ENCODE measurements at places on chromosomes 6 and 20. TPM values are rescaled to one million over a fixed set of nuclear protein-coding genes. Genes with fewer than 3 reads are reported as not detected.
A peak's percentile ranks its signal among the peaks of the same experiment; 100 is the strongest.

The SIRPD gene
- under 0.01 TPM for total RNA-seq

The LY6G6D gene
- not detected for total RNA-seq

DNA sequence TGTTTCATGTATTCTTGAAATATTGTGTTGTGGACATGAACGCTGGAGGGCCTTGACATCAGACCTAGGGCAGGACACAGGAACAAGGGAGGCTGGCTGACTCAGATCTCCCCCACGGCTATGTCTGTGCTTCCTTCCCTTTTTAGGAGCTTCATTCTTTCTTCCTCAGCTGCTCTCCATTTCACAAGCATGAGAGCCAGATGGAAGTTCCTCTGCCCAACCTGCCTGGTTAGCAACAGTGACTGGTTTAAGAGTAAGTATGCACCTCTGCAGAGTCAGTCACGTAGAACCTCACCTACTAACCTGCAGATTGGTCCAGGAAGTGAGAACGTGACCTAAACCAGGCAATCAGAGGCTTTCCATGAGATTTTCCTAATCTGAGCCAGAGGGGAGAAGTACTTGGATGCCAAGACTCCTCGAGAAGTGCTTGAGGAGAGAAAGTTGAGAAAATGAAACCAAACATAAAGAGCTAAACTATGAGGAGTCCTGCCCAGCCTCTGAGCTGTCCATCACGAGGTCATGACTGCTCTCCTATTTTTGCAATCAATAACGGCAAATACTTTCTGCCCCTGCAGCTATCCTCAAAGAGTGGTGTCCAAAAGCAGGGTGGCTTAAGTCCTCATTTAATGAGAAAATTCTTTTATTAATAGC lies 465.2 kb upstream of the CITED2 start:
- peak; percentile 44 for DNase-seq

DNA sequence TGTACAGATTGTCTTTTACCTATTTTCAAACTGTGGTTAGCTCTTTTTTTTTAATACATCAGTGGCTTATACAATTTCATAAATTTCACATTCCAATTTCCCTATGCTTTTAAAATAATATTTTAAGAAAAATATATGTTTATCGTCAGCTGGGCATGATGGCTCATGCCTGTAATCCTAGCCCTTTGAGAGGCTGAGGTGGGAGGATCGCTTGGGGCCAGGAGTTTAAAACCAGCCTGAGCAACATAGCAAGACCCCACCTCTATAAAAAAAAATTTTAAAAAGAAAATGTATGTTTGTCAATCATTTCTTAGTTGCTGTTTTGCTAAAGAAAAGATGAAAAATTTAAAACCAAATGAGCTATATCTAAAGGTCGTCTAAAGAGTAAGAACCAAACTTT lies 3.4 kb downstream of the GJA1 start:
- no peak for DNase-seq

The RNF217 gene
- 25.5 TPM for total RNA-seq

DNA sequence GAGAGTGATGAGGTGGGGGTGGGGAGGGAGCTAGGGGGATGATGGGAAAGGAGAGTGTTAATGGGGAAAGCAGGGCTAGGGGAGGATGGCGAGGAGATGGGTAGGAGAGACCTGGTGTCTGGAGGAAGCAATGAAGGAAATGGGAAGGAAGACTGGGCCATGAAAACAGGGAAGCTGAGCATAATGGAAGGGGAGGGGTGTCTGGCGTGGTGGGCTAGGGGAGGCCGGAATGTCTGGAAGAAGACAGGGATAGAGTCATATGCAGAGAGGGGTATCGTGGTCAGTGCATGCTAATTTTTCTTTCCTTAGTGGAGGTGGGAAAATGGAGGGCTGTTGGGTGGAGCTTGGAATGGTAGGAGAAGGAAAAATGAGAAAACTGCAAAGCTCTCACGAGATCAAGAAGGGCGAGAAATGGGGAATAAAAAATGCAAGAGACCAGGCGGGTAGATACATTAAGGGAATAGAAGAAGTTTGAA lies 423 bp downstream of the KLHDC3 start:
- peak; percentile 49 for DNase-seq

The NOTCH4 gene
- total RNA-seq, result 1.6 TPM

GRCh38 chr6:145247692-145248419 lies 487.5 kb downstream of the EPM2A start:
- peak; percentile 56 for DNase-seq

- DNase-seq, result no peak
Observed at GRCh38 chr6:50699051-50699775, 14.1 kb upstream of the TFAP2D start.

GRCh38 chr6:157909282-157909664 lies 72.4 kb upstream of the SYNJ2 start:
- DNase-seq, result no peak

- DNase-seq, result peak; percentile 27
Observed at GRCh38 chr6:35498422-35499067, 1.7 kb upstream of the TEAD3 start.

DNA sequence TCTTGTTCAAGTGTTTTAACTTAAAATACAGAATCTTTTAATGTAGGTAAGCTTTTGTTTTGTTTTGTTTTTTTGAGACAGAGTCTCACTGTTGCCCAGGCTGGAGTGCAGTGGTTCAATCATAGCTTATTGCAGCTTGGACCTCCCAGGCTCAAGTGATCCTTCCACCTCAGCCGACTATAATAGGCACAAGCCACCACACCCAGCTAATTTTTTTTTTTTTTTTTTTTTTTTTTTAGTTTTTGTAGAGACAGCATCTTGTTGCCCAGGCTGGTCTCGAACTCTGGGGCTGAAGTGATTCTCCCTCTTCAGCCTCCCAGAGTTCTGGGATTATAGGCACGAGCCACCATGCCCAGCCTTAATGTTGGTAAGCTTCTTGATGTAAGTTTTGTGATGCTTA lies 3.3 kb downstream of the EFHC1 start:
- no peak for DNase-seq

The MUCL3 gene
- not detected for total RNA-seq

The BMP7 gene
- not detected for total RNA-seq

The DEFB118 gene
- total RNA-seq, result not detected

The SIRPB1 gene
- not detected for total RNA-seq

- peak; percentile 43 for DNase-seq
Observed at GRCh38 chr20:15674253-15675060, 898.8 kb downstream of the KIF16B start.

The MAK gene
- not detected for total RNA-seq

The FRK gene
- total RNA-seq, result 0.43 TPM

DNA sequence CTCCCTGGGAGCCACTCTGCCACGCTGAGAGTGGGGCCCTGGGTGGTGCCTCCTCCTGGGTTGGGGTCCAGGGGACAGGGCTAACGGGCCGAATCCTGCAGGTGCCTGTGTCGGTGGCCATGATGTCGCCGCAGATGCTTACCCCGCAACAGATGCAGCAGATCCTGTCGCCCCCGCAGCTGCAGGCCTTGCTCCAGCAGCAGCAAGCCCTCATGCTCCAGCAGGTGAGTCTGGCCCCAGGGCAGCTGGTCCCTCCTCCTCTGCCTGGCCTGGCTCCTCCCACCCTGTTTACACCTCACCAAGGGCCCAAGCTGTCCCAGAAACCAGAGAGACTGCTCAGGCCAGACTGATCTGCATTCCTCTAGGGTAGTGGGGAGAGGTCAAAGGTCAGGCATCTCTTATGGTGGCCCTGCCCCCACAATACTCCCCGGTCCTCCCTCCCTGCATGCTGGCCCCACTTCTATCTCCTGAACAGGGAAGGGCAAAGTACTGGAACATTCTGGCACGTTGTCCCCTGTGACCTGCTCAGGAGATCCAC lies 38.6 kb downstream of the FOXP4 start:
- no peak for DNase-seq

- DNase-seq, result no peak
Observed at GRCh38 chr20:62129731-62130531, 7.7 kb downstream of the LSM14B start.

GRCh38 chr20:55174635-55175034 lies 699.2 kb downstream of the DOK5 start:
- no peak for DNase-seq

DNA sequence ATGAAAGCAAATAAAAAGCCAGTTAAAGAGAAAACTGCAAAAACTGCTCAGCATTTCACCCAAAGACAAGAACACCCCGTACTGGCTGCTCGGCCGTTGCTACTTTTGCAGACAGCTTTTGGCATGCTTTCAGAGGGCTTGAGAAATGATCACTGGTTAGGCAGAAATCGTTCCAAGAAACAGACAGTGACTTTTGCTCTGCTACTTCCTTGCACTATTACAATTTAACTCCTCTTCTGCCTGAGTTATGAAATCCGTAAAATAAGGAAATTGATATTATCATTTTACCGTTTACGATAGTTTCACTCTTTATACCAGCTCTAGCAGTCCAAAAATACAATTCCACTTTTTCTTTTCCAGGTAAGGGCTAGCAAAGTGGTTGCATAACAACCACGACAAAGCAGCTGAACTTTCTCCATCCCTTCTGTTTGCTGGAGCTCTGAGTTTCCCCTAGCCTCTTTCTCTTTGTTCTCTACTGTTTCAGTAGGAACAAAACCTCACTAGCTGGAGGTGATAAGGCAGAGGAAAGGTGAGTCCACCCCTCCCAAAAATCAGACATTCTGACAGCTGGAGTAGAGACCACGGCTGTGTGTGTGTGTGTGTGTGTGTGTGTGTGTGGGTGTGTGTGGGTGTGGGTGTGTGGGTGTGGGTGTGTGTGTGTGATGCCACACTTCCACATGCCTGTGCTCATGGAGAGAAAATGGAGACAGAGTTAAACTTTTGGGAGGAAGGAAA lies 191.8 kb upstream of the RREB1 start:
- peak; percentile 75 for DNase-seq

The ASIP gene
- not detected for total RNA-seq

DNA sequence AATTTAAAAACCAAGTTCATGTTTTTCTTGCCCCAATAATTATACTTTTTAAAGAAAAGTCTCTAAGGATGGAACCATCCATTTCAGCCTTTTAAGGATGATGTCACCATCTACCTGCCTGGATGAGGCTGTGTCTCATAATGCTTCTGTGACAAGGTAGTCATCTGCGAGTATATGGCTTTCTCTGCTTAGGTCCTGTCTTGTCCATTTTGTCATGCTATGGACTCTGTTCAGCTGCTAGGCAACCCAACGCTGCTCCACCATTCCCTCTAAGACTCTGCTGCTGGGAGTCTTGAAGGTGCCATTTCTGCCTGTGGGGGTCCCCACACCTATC lies 459.8 kb upstream of the RUNX2 start:
- no peak for DNase-seq

DNA sequence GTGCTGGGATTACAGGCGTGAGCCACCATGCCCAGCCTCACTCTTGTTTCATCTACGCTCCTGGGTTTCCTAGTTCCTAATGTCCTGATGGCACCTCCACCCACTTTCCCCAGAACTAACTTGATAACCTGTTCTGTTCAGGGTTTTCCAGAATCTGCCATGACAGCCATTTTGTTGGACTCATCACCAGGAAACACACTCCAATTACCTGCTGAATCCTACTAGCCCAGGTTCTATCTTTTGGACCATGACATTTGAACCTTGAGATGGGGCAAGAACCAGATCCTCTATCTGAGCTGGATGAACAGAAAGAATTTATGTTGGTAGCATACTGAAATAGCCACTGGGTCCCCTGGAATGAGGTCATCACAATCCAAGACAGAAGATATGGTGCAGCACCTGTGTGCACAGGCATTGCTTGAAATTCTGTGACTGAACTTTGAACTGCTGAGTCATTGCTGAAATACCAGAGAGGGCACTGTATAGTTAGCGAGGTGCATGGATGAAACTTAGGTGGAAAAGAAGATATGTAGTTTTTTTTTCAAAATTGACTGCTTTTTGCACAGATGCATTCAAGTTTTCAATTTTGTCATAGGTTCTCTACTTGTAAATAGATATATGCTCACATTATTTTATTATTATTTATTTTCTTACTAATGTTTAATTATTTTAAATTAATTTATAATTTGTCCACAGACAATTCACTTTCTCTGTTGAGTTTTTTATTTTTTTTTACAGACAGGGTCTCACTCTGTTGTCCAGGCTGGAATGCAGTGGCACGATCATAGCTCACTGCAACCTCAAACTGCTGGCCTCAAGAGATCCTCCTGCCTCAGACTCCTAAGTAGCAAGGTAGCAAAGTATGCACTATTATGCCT lies 42.8 kb upstream of the TASP1 start:
- no peak for DNase-seq

The CLVS2 gene
- total RNA-seq, result not detected

GRCh38 chr6:6546318-6547109 lies 42.0 kb upstream of the LY86 start:
- peak; percentile 11 for DNase-seq

The SLC22A2 gene
- total RNA-seq, result under 0.01 TPM

DNA sequence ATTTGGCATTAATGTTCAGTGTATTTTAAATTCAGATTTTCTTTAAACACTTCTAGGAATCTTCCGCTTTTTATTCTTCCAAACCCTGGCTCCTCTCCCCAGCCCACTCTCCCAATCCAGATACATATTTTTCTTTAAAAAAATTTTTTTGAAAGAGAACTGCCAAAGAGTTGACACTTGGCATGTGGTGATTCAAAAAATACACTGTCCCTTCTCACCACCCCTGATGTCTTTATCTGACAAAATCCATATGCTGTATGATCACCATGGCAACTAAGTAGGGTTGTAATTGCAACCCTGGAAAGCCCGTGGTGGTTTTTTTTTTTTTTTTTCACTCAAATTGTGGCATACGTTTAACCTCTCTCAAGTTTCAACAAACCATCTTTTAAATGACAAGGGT lies 355.8 kb upstream of the SASH1 start:
- DNase-seq, result no peak

DNA sequence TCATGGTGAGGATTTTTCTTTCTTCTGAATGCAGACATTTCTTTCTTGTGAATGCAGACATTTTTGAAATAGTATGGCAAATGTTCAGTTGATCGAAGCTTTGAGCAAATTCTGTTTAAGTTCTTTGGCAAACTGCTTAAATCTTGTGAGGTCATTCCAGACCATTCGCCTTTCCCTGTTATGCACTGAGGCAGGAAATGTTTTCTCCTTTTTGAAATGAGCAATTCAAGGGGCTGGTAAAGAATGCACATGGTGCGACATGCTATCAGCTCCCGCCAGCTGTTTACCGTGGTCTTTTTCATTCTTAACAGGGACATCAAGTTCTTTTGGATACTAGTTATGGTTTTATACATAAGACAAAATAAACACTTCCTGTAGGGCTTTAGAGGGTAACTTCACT lies 112.0 kb upstream of the CCN2 start:
- DNase-seq, result no peak

The ADRM1 gene
- 138 TPM for total RNA-seq

DNA sequence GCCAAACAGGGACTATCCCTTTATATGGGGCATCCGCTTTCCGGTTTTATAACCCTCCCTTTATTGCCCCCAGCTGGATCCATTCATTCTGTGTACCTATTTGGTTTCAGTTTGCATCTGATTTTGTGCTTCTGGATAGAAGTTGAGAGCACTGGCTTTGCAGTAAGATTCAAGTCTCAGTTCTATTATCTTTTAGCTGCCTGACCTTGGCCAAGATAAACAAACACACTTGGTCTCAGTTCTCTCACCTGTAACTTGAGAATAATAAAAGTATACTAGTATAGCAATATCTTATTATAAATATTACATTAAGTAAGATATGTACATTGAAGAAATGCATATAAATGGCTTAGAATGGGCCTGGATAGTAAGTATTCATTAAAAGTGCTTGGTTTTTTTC lies 182.4 kb upstream of the TSHZ2 start:
- DNase-seq, result no peak

The C6orf120 gene
- total RNA-seq, result 57.9 TPM

The TGM3 gene
- total RNA-seq, result not detected

GRCh38 chr6:8137529-8137939 lies 35.2 kb upstream of the EEF1E1 start:
- DNase-seq, result no peak

- no peak for DNase-seq
Observed at GRCh38 chr6:142838821-142839685, 105.9 kb downstream of the HIVEP2 start.

The ATP9A gene
- total RNA-seq, result 9.3 TPM

All from fibroblast of villous mesenchyme (primary cell).